Memory B cell (primary cell): ENCODE measurements at places on chromosomes 1 and 21.

- H3K4me1 ChIP-seq: peaks cover 2% of the 10 kb centered on the region
- no peak overlapping the region for H3K27ac ChIP-seq
- H3K4me3 ChIP-seq: no peak overlapping the region
Measured at GRCh38 chr1:214271174-214271858, 9.6 kb upstream of the SMYD2 start.

- H3K36me3 ChIP-seq: no peaks in the 10 kb centered on the region
- H3K27me3 ChIP-seq: no peaks in the 10 kb centered on the region
- no peak overlapping the region for H3K4me3 ChIP-seq
- no peak overlapping the region for H3K27ac ChIP-seq
- DNase-seq: no peak
Measured at GRCh38 chr1:229570891-229571516, 12.5 kb upstream of the ABCB10 start.

- H3K4me1 ChIP-seq: peaks cover 4% of the 10 kb centered on the region
- H3K4me3 ChIP-seq: no peak overlapping the region
- no peaks in the 10 kb centered on the region for H3K36me3 ChIP-seq
- DNase-seq: no peak
- H3K27me3 ChIP-seq: peaks cover 15% of the 10 kb centered on the region
Measured at GRCh38 chr1:203038217-203038741, 12.0 kb downstream of the PPFIA4 start.

- H3K4me3 ChIP-seq: no peak overlapping the region
- no peaks in the 10 kb centered on the region for H3K27me3 ChIP-seq
- no peak for DNase-seq
- H3K36me3 ChIP-seq: peaks cover 32% of the 10 kb centered on the region
Measured at GRCh38 chr1:205183676-205184335, 27.7 kb downstream of the DSTYK start.

DNA sequence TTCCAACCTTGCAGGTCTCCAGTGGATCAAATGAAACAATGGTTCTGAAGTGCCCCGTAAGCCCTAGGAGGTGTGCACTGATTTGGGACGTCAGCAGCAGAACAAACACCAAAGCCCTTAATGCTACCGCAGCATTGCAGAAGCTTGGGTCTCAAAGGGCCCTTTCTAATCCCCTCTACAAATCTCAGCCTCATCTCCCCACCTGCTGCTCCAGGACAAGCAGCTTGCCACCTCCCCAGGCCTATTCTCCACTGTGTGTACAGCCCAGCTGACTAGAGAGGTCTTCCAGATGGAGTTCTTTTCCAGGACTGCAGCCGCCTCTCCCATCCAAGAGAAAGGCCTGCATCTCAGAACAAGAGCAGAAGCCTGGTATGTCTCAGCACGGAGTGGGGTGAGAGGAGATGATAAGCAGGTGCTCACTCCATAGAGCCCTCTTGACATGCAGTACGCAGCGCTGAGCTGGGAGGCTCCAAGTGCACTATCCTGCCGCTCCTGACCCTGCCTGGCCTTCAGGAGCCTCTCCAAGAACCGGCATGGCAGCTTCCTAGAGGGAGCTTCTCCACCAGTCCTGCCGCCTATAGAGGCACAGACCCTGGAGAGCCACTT is 46.3 kb downstream of the MRPL37 start:
- no peaks in the 10 kb centered on the region for H3K4me1 ChIP-seq
- H3K4me3 ChIP-seq: no peak overlapping the region
- DNase-seq: no peak
- no peak overlapping the region for H3K27ac ChIP-seq
- peaks cover 3% of the 10 kb centered on the region for H3K36me3 ChIP-seq
- H3K27me3 ChIP-seq: no peaks in the 10 kb centered on the region

DNA sequence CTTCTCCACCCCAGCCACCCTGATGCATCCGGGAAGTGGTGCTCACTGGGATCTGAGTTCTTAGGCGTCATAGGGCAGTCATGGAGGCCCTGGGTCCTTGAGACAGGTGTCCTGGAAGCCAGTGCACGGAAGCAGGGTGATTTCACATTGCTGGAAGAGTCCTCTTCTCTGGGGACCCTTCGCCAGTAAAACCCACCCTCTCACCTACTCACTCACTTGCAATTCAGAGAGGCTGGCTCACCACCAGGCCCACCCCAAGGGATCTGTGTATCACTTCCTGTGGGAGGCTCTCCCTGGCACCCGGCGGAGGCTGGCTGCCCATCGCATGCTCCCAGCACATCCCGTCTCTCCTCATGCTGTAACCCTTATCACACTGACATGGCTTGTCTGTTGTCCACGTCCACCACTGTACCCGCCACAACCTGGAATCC is 40.2 kb upstream of the EPS8L3 start:
- H3K27me3 ChIP-seq: peaks cover 2% of the 10 kb centered on the region
- no peak overlapping the region for H3K27ac ChIP-seq
- no peaks in the 10 kb centered on the region for H3K36me3 ChIP-seq

- DNase-seq: no peak
- no peak overlapping the region for H3K4me3 ChIP-seq
- H3K36me3 ChIP-seq: no peaks in the 10 kb centered on the region
- H3K27ac ChIP-seq: no peak overlapping the region
- H3K27me3 ChIP-seq: peaks cover 14% of the 10 kb centered on the region
Measured at GRCh38 chr1:50268049-50268448, 155.2 kb downstream of the DMRTA2 start.

GRCh38 chr1:244449936-244450508 is 1.7 kb downstream of the ADSS2 start:
- peaks cover 6% of the 10 kb centered on the region for H3K36me3 ChIP-seq
- H3K27ac ChIP-seq: peak overlapping the region; percentile 83
- no peak for DNase-seq

- H3K4me1 ChIP-seq: no peaks in the 10 kb centered on the region
- no peaks in the 10 kb centered on the region for H3K27me3 ChIP-seq
- peaks cover 24% of the 10 kb centered on the region for H3K36me3 ChIP-seq
- DNase-seq: peak; percentile 25
Measured at GRCh38 chr1:86741947-86742572, 37.7 kb downstream of the SH3GLB1 start.

- H3K36me3 ChIP-seq: no peaks in the 10 kb centered on the region
- DNase-seq: no peak
- peaks cover 31% of the 10 kb centered on the region for H3K27me3 ChIP-seq
- no peak overlapping the region for H3K4me3 ChIP-seq
Measured at GRCh38 chr1:167126317-167126716, 32.4 kb downstream of the STYXL2 start.

DNA sequence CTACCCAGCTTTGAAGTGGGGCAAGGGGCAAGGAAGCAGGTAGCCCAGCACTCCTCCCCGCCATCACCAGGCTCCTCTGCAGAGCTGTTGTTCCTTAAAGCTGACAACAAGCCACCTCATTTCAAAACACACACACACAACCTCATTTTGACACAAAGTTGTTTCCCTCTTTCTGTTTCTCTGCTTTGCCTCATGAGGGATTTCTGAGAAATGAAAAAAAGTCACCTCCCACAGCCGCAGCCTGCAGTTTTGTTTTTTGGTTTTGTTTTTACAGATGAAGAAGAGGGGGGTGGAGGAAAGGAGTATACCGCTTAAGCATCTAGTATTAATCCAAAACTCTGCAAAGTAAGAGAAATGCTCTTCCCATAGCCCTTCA is 12.1 kb downstream of the MCL1 start:
- peaks cover 58% of the 10 kb centered on the region for H3K4me1 ChIP-seq
- H3K4me3 ChIP-seq: peak overlapping the region; percentile 84
- no peaks in the 10 kb centered on the region for H3K27me3 ChIP-seq
- peak; percentile 53 for DNase-seq
- peaks cover 6% of the 10 kb centered on the region for H3K36me3 ChIP-seq

- DNase-seq: no peak
- no peaks in the 10 kb centered on the region for H3K36me3 ChIP-seq
- H3K4me3 ChIP-seq: no peak overlapping the region
- H3K4me1 ChIP-seq: peaks cover 4% of the 10 kb centered on the region
Measured at GRCh38 chr1:2787163-2787911, 14.2 kb downstream of the TTC34 start.

GRCh38 chr1:95475686-95476457 is 241.9 kb downstream of the RWDD3 start:
- no peak overlapping the region for H3K4me3 ChIP-seq
- no peaks in the 10 kb centered on the region for H3K4me1 ChIP-seq
- DNase-seq: no peak
- H3K27me3 ChIP-seq: no peaks in the 10 kb centered on the region
- H3K27ac ChIP-seq: no peak overlapping the region
- no peaks in the 10 kb centered on the region for H3K36me3 ChIP-seq

- H3K4me3 ChIP-seq: no peak overlapping the region
- no peaks in the 10 kb centered on the region for H3K4me1 ChIP-seq
- DNase-seq: no peak
- peaks cover 5% of the 10 kb centered on the region for H3K27me3 ChIP-seq
- H3K36me3 ChIP-seq: peaks cover 2% of the 10 kb centered on the region
- H3K27ac ChIP-seq: no peak overlapping the region
Measured at GRCh38 chr1:165815725-165816124, 11.7 kb upstream of the UCK2 start.

DNA sequence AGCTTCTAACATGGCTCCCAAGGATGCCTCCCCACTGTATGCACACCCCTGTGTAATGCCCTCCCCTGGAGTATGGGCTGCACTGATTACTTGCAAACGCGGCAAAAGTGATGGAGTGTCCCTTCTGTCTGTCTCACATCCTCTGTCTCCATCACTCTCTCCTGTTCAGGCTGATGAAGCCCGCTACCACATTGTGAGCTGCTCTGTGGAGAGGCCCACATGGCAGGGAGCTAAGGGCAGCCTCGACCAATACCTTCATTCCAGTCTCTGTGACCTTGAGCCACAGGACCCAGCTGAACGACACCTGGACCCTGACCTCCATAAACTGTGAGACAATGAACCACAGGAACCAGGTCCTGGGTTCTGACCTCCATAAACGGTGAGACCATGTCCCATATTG is 154.1 kb upstream of the ETV3 start:
- no peak overlapping the region for H3K4me3 ChIP-seq
- peaks cover 23% of the 10 kb centered on the region for H3K27me3 ChIP-seq
- no peak for DNase-seq
- H3K36me3 ChIP-seq: no peaks in the 10 kb centered on the region
- H3K27ac ChIP-seq: no peak overlapping the region

- no peak overlapping the region for H3K4me3 ChIP-seq
- no peak overlapping the region for H3K27ac ChIP-seq
- no peak for DNase-seq
- peaks cover 3% of the 10 kb centered on the region for H3K27me3 ChIP-seq
- H3K4me1 ChIP-seq: no peaks in the 10 kb centered on the region
- peaks cover 1% of the 10 kb centered on the region for H3K36me3 ChIP-seq
Measured at GRCh38 chr1:213973129-213973528, 14.6 kb upstream of the PROX1 start.

GRCh38 chr1:156578055-156578454 is 1.5 kb upstream of the TTC24 start:
- no peak for DNase-seq
- peaks cover 18% of the 10 kb centered on the region for H3K4me1 ChIP-seq
- no peaks in the 10 kb centered on the region for H3K36me3 ChIP-seq
- no peak overlapping the region for H3K4me3 ChIP-seq
- no peak overlapping the region for H3K27ac ChIP-seq

DNA sequence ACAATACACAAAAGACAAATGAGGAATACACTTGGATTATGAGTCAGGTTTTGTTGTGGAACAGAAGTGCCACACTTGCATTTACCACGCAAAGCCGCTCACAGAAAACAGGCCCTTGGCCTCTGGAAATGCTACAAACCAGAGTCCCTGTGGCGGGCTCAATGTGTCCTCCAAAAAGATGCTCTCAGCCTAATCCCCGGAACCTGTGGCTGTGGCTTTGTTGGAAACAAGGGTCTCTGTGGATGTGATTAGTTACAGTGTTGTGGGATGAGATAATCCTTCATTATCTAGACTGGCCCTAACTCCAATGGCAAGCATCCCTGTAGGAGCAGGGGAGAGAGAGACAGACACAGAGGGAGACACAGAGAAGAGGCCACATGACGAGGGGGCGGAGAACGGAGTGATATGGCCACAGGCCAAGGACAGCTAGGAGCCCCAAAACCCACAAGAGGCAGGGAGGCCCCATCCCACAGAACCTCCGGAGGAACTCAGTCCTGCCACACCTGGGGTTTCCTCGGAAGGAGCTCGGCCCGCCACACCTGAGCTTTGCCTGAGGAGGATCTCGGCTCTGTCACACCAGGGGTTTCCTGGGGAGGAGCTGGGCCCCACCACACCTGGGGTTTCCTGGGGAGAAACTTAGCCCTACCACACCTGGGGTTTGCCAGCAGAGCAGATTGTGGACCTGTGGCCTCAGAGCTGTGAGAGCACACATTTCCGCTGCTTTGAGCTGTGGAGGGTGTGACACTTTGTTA is 55.4 kb downstream of the NPHP4 start:
- H3K36me3 ChIP-seq: peaks cover 9% of the 10 kb centered on the region
- DNase-seq: no peak
- no peaks in the 10 kb centered on the region for H3K4me1 ChIP-seq
- no peak overlapping the region for H3K4me3 ChIP-seq
